Nasal cavity respiratory epithelium epithelial cell of viscerocranial mucosa (primary cell): ENCODE measurements at places on chromosomes 12 and 14. TPM values are rescaled to one million over a fixed set of nuclear protein-coding genes. Genes with fewer than 3 reads are reported as not detected.

Gene TSPAN9
- 5.1 and 18.3 TPM in 2 replicates for total RNA-seq

Gene SCFD1
- 89.8 and 139 TPM in 2 replicates for total RNA-seq

Gene SMOC1
- 4.3 and 13.7 TPM in 2 replicates for total RNA-seq

Gene FAM90A1
- 0.28 TPM in 1 of 2 replicates, not detected in the other for total RNA-seq

Gene SERPINA10
- not detected in 2 replicates for total RNA-seq

Gene NRXN3
- total RNA-seq: under 0.01 and 0.07 TPM in 2 replicates

Gene PPFIA2
- not detected in 2 replicates for total RNA-seq

Gene IRAK3
- 0.68 and 6.8 TPM in 2 replicates for total RNA-seq

Gene PTPRO
- total RNA-seq: under 0.01 and 0.07 TPM in 2 replicates

Gene STYK1
- 1.4 and 2.8 TPM in 2 replicates for total RNA-seq

Gene SIX6
- not detected in 2 replicates for total RNA-seq

Gene TECPR2
- 6.8 and 19.2 TPM in 2 replicates for total RNA-seq

Gene MYO1A
- 0.14 and 0.34 TPM in 2 replicates for total RNA-seq

Gene LDHB
- total RNA-seq: 574 and 582 TPM in 2 replicates

Gene LMNTD1
- total RNA-seq: 0.14 TPM in 1 of 2 replicates, not detected in the other

Gene ADCY4
- total RNA-seq: 0.85 and 1.0 TPM in 2 replicates

Gene SLCO1B1
- not detected in 2 replicates for total RNA-seq

Gene B4GALNT1
- 0.07 TPM in 1 of 2 replicates, not detected in the other for total RNA-seq

Gene ASB2
- under 0.01 and 0.43 TPM in 2 replicates for total RNA-seq

Gene HSPB8
- total RNA-seq: 2.7 and 12.8 TPM in 2 replicates

Gene LAG3
- total RNA-seq: 0.07 TPM in 1 of 2 replicates, not detected in the other

Gene CLEC9A
- total RNA-seq: not detected in 2 replicates

Gene HPD
- total RNA-seq: not detected in 2 replicates

Gene RNF31
- 33.7 and 37.6 TPM in 2 replicates for total RNA-seq

Gene UBE3B
- total RNA-seq: 34.5 and 61.5 TPM in 2 replicates

Gene PPP4R4
- 15.9 and 17.4 TPM in 2 replicates for total RNA-seq

Gene WSCD2
- total RNA-seq: not detected in 2 replicates

Gene UTP20
- 12.0 and 26.0 TPM in 2 replicates for total RNA-seq
